ENCODE measurements at places on chromosomes 6 and 20. TPM values are rescaled to one million over a fixed set of nuclear protein-coding genes. Genes with fewer than 3 reads are reported as not detected.

- peak overlapping the region; percentile 89 for H3K4me3 ChIP-seq
- H3K27ac ChIP-seq = peak overlapping the region; percentile 46
- peak; percentile 66 for DNase-seq
- H3K27me3 ChIP-seq = no peaks in the 10 kb centered on the region
These were observed 2.0 kb downstream of the TRAM2 start for GRCh38 chr6:52574709-52575501.

DNA sequence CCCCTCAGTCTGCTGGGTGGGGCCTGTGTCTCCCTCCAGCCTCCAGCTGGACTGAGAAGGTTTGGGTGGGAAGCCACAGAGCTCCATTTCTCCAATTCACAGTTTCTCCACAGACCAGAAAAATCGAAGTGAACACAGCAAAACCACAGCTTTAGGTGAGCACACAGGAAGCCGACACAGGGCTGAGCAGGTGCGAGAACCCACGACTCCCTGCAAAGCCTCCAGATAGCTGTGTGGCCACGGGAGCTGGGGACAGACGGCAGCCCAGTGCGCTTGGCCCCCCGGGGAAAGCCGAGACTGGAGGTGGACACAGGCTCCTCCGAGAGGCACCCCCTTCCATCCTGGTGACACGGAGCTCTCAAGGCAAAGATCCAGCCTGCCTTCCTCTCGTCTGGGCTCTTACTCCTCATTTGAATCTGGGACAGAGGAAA, 29.0 kb upstream of the MPC1 start:
- H3K4me3 ChIP-seq = no peak overlapping the region
- no peak for DNase-seq
- no peaks in the 10 kb centered on the region for H3K27me3 ChIP-seq
- H3K36me3 ChIP-seq = peaks cover 4% of the 10 kb centered on the region
- no peak overlapping the region for H3K27ac ChIP-seq
- H3K4me1 ChIP-seq = no peaks in the 10 kb centered on the region

Gene ALDH5A1
- polyA plus RNA-seq = 29.8 TPM

- H3K27ac ChIP-seq = no peak overlapping the region
- DNase-seq = no peak
- no peaks in the 10 kb centered on the region for H3K36me3 ChIP-seq
- no peaks in the 10 kb centered on the region for H3K27me3 ChIP-seq
- no peak overlapping the region for H3K4me3 ChIP-seq
These were observed 13.8 kb downstream of the CFAP206 start for GRCh38 chr6:87421576-87421975.

DNA sequence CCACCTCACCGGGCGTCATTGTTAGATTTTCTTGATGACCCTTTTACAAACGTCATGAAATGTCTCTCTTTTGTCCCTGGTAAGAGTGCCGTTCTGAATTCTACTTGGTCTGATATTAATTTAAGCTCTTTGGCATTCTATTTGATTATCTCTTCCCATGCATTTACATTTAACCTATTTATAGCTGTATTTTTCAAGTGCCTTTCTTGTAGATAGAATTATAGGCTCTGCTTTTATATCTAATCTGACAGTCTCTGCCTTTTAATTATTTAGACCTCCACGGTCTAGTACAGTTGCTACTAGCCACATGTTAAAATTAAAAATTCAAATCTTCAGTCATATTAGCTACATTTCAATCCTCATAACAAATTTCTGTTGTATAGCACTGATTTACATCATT, 12.6 kb downstream of the RAB22A start:
- no peaks in the 10 kb centered on the region for H3K27me3 ChIP-seq
- H3K27ac ChIP-seq = no peak overlapping the region
- H3K36me3 ChIP-seq = peaks cover 9% of the 10 kb centered on the region
- no peak for DNase-seq

DNA sequence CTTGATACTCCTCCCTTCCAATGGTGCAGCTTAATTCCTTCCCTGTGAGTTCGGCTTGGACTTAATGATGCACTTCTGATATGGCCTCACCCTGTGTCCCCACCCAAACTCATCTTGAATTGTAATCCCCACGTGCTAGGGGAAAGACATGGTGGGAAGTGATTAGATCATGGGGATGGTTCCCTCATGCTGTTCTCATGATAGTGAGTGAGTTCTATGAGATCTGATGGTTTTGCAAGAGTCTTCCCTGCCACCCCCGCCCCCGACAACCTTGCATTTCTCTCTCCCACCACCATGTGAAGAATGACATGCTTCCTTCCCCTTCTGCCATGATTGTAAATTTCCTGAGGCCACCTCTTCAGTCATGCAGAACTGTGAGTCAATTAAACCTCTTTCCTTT, 50.3 kb upstream of the HLA-G start:
- DNase-seq = no peak
- H3K36me3 ChIP-seq = no peaks in the 10 kb centered on the region
- no peaks in the 10 kb centered on the region for H3K4me1 ChIP-seq

Gene EPPIN
- not detected for polyA plus RNA-seq

DNA sequence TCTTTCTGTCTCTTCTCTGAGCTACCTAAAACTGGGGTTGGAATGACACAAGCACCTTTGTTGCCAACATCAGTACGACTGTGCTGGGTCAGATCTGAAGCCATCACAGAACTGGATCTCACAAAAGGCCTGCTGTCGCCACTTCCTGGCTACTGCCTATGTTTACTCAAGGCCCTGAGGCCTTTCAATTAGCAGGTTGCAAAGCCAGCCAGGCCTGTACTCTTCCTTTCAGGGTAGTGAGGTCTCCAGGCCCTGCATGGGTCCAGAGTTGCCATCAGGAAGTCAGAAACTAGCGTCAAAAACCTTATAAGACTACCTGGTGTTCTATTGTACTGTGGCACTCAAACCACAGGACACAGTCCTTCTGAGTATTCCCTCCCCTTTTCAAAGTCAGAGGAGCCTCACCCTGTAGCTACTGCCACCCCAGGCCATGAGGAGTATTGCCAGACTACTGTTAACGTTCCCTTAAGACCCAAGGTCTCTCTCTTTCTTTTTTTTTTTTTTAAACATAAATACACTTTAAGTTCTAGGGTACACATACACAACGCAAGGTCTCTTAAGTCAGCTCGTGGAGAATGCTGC, 937.4 kb upstream of the GJE1 start:
- no peaks in the 10 kb centered on the region for H3K4me1 ChIP-seq
- no peak for DNase-seq
- no peak overlapping the region for H3K27ac ChIP-seq
- H3K4me3 ChIP-seq = no peak overlapping the region
- H3K36me3 ChIP-seq = no peaks in the 10 kb centered on the region
- H3K27me3 ChIP-seq = no peaks in the 10 kb centered on the region

DNA sequence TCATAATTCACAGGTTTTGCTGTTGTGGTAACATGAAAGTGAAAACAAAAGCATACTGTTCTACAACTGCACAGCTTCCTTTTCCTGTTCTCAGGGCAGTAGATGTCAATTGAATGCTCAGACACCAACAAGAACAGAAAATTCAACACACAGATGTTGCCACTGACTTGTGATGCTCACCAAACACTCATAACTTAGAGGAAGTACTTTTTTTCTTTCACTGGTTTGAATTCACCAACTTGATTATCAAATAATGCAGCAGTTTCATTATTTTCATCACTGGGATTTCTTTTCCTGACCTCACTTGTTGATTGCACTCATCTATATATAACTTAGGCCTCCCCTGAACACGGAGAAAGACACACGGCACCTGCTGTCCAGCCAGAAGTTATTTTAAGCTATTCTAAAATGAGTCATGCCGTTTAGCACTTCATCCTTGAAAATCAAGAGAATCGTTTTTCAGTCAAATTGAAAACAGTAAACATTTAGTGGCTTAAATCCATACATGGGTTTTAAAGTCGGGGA, 949 bp downstream of the TXLNB start:
- no peaks in the 10 kb centered on the region for H3K4me1 ChIP-seq
- DNase-seq = peak; percentile 28
- no peak overlapping the region for H3K4me3 ChIP-seq
- H3K36me3 ChIP-seq = no peaks in the 10 kb centered on the region

- H3K27me3 ChIP-seq = no peaks in the 10 kb centered on the region
- H3K36me3 ChIP-seq = peaks cover 86% of the 10 kb centered on the region
- no peak overlapping the region for H3K4me3 ChIP-seq
- DNase-seq = no peak
These were observed 29.3 kb downstream of the RPRD1B start for GRCh38 chr20:38062890-38063289.

Gene FABP7
- 0.13 TPM for polyA plus RNA-seq

GRCh38 chr6:151544453-151544852, 50.6 kb downstream of the CCDC170 start:
- H3K36me3 ChIP-seq = no peaks in the 10 kb centered on the region
- H3K27me3 ChIP-seq = no peaks in the 10 kb centered on the region
- no peak overlapping the region for H3K27ac ChIP-seq
- no peak for DNase-seq
- no peak overlapping the region for H3K4me3 ChIP-seq
- no peaks in the 10 kb centered on the region for H3K4me1 ChIP-seq

GRCh38 chr6:98323605-98324004, 510.8 kb upstream of the POU3F2 start:
- DNase-seq = no peak
- no peak overlapping the region for H3K27ac ChIP-seq
- no peaks in the 10 kb centered on the region for H3K36me3 ChIP-seq

DNA sequence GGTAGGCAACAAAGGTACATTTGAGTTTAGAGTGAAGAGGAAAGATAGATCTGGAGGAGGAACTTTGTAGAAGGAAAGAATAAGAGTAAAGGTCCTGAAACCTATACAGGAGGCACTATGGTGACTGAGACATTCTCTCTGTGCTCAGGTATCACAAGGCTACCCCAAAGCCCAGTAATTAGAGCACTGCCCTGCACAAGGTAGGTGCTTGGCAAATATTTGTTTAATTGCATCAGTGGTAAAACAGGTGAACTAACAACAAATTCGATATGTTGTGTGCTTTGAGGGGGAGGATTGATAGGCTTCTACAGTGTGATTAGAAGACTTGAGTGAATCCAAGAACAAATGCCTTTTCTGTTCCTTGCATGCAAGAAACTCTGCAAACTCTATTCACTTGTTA, 6.8 kb upstream of the TSHZ2 start:
- no peaks in the 10 kb centered on the region for H3K27me3 ChIP-seq
- no peaks in the 10 kb centered on the region for H3K4me1 ChIP-seq
- no peaks in the 10 kb centered on the region for H3K36me3 ChIP-seq
- no peak overlapping the region for H3K4me3 ChIP-seq
- H3K27ac ChIP-seq = no peak overlapping the region

- H3K4me3 ChIP-seq = no peak overlapping the region
- H3K36me3 ChIP-seq = no peaks in the 10 kb centered on the region
- no peak for DNase-seq
- no peak overlapping the region for H3K27ac ChIP-seq
These were observed 125.0 kb downstream of the C6orf118 start for GRCh38 chr6:165184192-165184979.

Gene CST3
- 661 TPM for polyA plus RNA-seq

Gene WFDC5
- not detected for polyA plus RNA-seq

Gene CD93
- polyA plus RNA-seq = 17.3 TPM

DNA sequence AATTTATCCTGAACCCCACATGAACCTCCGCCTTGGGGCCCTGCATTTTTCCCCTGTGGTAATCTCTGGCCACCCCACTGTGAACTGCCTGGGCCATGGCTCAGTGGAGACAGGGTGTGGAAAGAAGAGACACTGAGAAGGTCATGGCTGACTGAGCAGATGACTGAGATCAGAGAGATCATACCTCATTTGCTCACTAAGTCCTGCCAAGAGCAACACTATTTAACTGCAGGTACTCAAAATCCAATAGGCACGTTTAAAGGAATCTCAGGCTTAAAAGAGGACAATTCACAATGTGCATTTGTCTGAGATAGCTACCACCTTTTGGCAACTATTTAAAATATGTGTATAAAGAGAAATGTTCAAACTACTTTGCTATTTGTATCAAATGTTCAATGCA, 305.0 kb downstream of the GMDS start:
- peaks cover 8% of the 10 kb centered on the region for H3K36me3 ChIP-seq
- DNase-seq = no peak
- H3K27me3 ChIP-seq = no peaks in the 10 kb centered on the region
- no peak overlapping the region for H3K27ac ChIP-seq

DNA sequence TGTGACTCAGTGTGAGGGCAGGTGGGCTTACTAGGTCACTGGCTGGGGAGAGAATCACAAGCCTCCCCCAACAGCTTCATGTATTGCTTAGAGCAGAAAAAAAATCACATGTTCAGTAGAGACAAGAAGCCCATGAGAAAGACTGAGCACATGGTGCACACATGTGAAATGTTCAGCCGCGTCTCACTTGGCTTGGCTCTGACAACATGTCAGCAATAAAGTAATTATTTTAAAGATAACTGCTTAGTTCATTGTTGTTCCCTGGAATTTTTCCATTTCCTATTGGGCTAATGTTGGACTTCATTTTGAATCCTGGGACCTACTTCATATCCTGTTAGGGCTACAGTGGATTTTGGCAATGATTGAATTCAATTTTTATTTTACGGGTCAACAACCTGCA, 222.6 kb downstream of the C6orf118 start:
- H3K27me3 ChIP-seq = no peaks in the 10 kb centered on the region
- no peaks in the 10 kb centered on the region for H3K36me3 ChIP-seq
- H3K27ac ChIP-seq = no peak overlapping the region
- H3K4me3 ChIP-seq = no peak overlapping the region
- H3K4me1 ChIP-seq = peaks cover 2% of the 10 kb centered on the region
- no peak for DNase-seq

Gene E2F1
- 8.5 TPM for polyA plus RNA-seq

Gene PGC
- 0.16 TPM for polyA plus RNA-seq

Gene DDO
- polyA plus RNA-seq = 5.2 TPM

- no peaks in the 10 kb centered on the region for H3K36me3 ChIP-seq
- no peak overlapping the region for H3K4me3 ChIP-seq
- H3K27me3 ChIP-seq = no peaks in the 10 kb centered on the region
- peak; percentile 46 for DNase-seq
- H3K4me1 ChIP-seq = peaks cover 10% of the 10 kb centered on the region
These were observed 233.1 kb upstream of the ZNF217 start for GRCh38 chr20:53826597-53827291.

GRCh38 chr6:77371748-77372147, 91.5 kb downstream of the HTR1B start:
- DNase-seq = no peak
- H3K27ac ChIP-seq = no peak overlapping the region
- no peak overlapping the region for H3K4me3 ChIP-seq
- no peaks in the 10 kb centered on the region for H3K27me3 ChIP-seq

Gene ADGB
- 0.06 TPM for polyA plus RNA-seq

DNA sequence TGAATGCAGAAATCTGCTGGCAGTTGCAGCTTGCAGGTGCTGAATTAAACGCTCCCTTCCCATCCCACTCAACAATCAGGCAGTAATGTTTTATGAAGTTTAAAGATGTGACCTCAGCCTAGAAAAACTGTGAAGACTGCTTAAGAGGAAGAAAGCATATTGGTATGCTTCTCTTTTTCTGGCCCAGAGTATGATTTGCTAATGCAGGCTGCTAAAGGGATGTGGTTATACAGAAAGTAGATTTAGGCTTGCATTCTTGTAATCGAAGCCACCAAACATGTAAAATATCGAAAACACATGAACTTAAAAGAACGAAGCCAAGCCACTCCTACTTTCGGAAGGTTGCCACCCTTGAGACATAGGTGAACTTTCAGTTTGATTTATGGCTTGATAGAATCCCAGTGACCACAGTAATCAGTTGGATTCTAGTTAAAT, 40.7 kb downstream of the MAP3K5 start:
- no peak overlapping the region for H3K4me3 ChIP-seq
- no peaks in the 10 kb centered on the region for H3K4me1 ChIP-seq
- DNase-seq = no peak
- no peak overlapping the region for H3K27ac ChIP-seq
- H3K36me3 ChIP-seq = no peaks in the 10 kb centered on the region
- H3K27me3 ChIP-seq = no peaks in the 10 kb centered on the region

Gene PDE10A
- polyA plus RNA-seq = 2.7 TPM

Gene KCNB1
- 2.4 TPM for polyA plus RNA-seq

Gene MAPK13
- 147 TPM for polyA plus RNA-seq

Gene CDSN
- polyA plus RNA-seq = not detected

Gene PTCRA
- 0.15 TPM for polyA plus RNA-seq
